ENCODE measurements at places on chromosomes 1 and 21. TPM values are rescaled to one million over a fixed set of nuclear protein-coding genes. Genes with fewer than 3 reads are reported as not detected.

The ADCY10 gene
- not detected for total RNA-seq

The KRTAP19-3 gene
- not detected for total RNA-seq

The SEMA4A gene
- 17.8 TPM for total RNA-seq

The MTARC1 gene
- total RNA-seq, result not detected

DNA sequence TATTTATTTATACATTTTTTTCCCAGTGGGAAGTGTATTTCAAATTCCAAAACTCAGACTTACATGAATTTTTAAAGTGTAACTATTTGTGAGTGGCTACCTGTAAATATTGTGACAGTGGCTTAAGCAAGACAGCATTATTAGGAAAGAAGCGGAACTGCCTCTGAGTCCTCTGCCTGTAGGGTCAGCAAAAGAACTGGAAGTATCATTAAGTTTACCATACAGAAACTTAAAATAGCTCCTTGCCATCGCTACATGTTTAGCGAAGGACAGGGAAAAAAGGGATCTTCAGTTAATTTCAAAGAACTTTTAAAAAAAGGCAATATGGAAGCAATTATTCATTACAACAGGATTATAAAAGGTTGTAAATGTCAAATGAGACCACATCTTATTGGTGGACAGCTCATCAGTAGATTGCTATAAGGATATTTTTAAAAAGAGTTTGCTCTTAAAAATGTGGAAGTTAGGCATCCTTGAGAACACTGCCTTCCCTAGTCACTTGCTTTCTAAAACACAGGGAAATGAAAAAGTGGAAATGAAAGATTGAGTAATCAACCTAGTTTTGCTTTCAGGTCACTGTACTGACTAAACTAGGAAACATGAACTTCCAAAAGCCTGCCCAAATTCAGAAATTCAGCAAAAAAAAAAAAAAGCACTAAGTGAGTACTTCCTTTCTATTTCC is 39.2 kb downstream of the NSL1 start:
- no peak for DNase-seq

DNA sequence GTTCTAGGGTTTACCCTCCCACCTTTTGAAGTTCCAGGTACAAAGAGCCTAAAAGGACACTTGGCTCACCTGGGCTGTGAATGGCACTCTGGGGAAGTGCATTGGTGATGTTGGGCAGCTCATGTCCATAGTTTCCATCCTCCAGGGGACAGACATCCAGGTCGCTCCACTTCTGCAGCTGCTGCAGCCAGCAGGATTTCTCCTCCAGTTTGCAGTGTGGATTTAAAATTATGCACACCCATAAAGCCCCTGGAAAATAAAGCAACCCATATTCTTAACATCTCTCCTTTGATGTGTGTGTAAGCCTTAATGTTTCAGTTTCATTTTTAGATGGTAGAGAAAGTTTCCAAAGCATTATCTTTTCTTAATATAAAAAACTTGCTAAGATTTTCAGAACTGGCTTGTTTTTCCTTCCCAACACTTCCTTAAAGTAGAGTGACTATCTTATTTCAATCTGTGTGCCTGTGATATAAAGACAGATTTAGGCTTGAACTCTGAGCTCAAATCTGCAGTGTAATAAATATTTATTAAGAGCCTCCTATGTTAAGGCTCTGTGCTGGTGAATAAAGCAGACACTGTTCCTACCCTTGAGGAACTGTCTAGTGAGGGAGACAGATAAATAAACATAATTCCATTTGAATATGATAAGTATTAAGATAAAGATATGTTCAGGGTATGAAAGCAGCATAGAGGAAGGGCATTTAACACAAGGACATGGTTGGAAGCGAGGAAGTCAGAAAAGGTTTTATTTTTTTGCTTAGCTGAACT is 39.1 kb downstream of the UROD start:
- DNase-seq, result peak; percentile 28

GRCh38 chr1:192626366-192627179 is 9.4 kb upstream of the RGS13 start:
- DNase-seq, result no peak

DNA sequence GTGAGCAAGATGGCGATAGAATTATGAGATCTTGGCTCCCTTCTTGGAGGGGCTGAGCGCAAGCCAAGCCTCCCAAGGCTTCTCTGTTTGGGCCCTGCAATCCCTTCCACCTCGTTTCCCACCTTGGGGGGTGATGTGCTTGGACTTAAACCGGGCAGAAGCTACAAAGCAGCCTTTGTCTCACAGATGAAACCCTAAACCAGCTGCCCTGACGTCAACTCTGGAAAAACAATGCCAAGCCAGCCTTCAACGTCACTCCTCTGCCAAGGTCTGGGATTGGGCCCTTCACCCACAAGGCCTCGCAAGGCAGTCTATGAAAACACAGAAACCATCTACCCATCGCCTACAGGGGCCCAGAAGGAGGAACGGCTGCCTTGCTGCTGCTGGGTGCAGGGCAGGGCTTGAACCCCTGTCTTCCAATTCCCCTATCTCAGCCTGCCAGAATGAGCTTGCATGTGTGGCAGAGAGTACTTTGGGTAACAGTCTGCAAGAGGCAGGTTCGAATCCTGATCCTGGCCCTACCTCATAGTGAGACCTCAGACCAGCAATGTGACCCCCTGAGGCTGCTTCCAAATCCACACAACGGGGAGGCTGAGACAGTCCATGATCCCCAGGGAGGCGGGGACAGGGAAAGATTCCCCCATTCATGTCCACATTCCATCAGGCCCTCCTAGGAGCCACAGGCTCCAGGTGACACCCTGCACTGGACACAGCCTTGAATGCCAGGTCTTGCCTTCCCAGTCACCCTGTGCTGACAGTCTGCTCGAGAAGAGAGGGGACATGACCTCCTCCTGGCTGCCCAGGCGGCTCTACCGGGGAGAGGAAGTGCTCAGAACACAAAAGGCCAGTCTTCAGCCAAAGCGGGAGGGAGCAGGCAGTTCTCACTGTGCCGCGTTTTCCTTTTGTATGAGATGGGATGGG is 15.0 kb downstream of the IFFO2 start:
- no peak for DNase-seq

GRCh38 chr1:7474786-7475502 is 296.2 kb upstream of the VAMP3 start:
- no peak for DNase-seq

DNA sequence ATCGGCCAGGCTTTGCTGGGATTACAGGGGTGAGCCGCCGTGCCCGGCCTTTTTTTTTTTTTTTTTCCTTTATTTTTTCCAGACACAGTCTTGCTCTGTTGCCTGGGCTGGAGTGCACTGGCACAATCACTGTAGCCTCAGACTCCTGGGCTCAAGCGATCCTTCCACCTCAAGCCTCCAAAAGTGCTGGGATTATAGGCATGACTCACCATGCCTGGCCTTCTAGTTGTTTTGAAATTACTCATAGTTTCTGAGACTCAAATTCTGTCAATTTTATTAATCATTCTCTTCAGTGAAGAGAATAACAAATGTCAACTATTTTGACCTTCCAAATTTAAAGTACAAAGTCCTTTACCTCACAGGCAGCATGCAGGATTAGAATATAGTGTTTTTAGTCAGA is 374.5 kb downstream of the PLA2G4A start:
- DNase-seq, result no peak

DNA sequence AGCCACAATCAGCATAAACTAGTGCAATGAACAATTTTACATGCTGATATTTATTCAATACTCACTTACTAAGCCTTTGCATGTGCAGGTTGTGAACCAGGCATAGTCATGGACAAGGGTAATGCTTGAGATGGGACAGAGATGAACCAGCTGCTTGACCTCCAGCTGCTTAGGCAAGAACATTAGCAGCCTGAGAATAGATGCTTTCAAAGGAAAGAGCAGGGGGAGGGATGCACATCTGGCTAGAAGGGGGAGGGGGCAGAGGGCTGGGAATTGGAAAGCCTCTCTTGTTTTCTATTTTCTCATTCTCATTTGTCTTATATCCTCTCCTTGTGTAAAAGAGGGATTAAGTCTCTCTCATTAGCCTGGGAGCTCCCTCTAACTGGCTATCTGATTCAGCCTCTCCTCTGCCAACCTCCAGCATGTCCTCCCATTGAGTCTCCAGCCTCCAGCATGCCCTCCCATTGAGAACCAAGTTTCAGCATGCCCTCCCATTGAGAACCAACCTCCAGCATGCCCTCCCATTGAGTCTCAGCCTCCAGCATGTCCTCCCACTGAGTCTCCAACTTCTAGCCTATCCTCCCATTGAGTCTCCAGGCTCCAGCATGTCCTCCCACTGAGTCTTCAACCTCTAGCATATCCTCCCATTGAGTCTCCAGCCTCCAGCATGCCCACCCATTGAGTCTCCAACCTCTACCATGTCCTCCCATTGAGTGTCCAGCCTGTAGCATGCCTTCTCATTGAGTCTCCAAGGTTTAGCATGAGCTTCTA is 38.4 kb upstream of the TRABD2B start:
- no peak for DNase-seq

- no peak for DNase-seq
Measured at GRCh38 chr1:19074902-19075721, 118.6 kb upstream of the IFFO2 start.

DNA sequence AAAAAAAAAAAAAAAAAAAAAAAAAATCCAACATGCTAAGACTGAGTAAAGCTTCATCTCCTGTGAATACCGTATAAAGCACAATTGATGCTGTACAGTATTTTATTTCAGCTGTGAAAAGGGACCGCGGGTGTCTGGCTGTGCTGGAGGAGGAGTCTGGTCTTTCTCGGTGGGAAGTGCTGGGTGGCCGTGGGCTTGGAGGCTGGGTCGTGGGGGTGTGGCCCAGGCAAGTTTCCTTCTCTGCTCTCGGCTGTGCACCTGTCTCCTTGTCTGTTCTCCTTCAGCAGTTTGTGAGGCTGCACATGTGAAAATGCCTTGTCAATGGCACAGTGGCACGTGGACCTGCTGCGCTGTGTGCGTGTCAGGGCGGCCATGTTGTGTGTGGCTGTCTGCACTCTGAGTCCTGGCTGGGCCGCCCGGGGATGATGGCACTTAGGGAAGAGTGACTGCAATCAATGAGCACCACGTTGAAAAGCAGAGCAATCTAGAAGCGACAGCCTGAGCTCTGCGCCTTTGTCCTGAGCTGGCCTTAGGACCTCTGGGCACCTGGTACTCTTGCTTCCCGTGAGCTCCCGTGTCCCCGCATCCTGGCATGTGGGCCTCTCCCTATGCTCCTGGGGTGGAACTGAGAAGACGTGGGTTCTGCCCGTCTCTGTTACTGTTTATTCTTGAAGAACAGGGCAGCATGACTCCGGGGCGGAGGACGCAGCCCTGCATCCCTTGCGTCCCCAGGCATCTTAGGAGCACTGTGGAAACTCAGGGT is 14.5 kb downstream of the AGPAT3 start:
- no peak for DNase-seq

GRCh38 chr1:41485605-41486004 is 1.1 kb upstream of the EDN2 start:
- no peak for DNase-seq

DNA sequence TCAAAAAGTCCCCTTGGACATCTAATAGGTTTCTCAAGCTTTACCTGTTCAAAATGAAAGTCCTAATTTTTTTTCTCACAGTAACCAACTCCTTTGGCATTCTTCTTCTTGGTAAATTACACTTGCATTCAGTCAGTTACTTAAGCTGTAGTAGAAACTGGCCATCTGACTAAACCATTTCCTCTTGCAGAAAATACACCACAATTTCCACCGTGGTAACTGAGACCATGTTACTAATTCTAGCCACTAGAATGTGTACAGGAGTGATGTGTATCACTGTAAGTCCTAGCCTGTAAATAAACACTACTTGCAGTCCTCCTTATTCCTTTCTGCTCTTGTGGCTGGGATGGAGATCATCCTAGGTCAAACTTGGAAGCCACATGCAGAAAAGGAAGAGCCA is 965.4 kb upstream of the TMPRSS15 start:
- DNase-seq, result no peak

Data from activated CD8-positive, alpha-beta T cell treated with anti-CD3 and anti-CD28 coated beads, Interleukin-2, amount 10 ng/mL, durations not matched to agents 7 days and 5 days (primary cell).